ENCODE measurements at places on chromosomes 11 and 22.

DNA sequence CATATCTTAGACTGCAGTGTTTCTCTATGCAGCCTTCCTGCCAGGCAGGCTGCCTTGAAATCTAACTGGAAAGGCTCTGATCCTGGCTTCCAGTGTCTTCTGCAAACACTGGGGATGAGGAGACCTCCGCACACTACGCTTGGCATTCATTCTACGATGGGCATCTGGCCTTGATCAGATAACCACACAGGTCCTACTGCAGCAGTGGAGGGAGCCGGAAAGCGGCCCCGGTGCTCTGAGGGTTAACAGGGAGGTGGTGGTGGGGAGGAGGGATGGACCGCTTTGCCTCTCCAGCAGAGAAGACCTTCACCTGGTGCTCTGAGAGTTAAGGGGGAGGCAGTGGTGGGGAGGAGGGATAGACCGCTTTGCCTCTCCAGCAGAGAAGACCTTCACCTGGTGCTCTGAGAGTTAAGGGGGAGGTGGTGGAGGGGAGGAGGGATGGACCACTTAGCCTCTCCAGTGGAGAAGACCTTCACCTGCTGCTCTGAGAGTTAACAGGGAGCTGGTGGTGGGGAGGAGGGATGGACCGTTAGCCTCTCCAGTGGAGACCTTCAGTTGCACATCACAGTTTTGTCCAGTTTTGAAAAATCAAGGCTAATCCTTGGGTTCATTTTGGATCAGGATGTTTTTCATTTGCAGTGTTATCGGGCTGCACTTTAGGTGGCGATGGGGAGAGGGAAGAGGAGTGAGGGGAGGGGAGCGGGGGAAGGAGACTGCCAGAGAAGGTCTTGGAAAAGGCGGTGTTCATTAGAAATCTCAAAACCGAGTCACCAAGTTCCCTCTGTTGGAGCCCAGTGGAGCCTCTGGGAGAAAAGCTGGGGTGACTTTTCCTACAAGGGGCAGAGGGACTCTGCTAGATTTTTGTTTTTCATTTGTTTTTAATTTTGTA, 5.6 kb downstream of the GAL start:
- DNase-seq: no peak

GRCh38 chr22:49082451-49082850, 745.2 kb downstream of the BRD1 start:
- DNase-seq: no peak

DNA sequence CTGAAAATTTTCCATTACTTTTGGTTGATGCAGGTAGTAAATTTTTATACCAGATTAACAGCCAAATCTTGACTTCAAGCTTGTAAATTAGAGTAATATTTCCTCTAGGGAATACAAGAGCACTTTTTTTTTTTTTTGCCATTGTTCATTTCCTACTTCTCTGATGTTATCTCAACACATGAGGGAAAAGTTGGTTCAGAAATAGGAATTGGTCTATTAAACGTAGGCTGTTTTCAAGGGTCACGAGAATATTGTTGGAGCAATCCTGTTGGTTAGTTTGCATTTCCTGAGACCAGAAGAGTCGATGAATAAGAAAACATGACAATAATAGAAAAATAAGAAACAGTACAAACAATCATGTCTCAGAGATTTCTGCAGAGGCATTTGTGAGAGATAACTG, 453.9 kb upstream of the CCDC179 start:
- no peak for DNase-seq

DNA sequence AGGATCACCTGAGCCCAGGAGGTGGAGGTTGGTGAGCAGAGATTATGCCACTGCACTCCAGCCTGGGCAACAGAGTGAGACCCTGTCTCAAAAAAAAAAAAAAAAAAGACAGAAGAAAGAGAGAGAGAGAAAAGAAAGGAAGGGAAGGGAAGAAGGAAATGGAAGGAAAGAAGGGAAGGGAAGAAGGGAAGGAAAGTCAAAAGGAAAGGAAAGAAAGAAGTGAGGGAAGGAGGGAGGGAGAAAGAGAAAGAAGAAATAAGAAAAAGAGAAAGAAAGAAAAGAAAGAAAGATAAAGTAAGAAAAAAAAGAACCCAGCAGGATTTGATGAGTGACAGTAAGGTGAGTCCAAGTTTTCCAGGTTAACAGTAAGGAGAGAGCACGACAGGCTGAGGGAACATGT, 19.6 kb downstream of the WBP2NL start:
- no peak for DNase-seq

GRCh38 chr22:19962909-19963806, 21.5 kb upstream of the TXNRD2 start:
- no peak for DNase-seq

DNA sequence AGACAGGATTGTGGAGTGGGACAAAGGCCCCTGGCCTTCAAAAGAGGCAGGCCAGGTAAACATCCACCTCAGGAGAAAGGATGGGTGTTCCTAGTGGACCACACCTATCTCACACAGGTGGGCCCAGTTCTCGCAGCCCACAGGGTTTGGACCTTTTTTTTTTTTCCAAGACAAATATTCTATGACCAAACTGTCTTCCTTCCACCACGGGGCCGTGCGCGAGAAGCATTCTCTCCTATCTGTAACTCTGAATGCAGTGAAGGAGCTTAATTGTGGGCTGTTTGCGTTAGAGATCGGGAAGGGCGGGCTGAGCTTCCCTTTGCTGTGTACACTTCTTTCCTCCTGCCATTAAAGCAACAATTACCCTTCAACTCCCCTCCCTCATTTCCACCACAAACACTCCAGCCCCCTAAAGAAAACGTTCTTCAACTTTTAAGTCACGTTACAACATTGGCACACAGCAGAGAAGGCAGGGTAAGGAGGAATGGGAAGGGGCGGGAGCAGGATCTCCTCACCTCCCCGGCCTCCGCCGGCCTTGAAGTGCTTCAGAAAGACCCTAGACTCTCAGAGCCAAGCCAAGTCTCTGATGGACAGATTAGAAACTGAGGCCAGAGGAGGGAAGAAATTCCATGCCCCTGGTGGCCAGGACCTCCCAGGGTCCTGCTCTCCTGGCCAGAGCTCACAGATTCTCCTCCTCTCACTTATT, 238.4 kb downstream of the BUD13 start:
- DNase-seq: no peak

DNA sequence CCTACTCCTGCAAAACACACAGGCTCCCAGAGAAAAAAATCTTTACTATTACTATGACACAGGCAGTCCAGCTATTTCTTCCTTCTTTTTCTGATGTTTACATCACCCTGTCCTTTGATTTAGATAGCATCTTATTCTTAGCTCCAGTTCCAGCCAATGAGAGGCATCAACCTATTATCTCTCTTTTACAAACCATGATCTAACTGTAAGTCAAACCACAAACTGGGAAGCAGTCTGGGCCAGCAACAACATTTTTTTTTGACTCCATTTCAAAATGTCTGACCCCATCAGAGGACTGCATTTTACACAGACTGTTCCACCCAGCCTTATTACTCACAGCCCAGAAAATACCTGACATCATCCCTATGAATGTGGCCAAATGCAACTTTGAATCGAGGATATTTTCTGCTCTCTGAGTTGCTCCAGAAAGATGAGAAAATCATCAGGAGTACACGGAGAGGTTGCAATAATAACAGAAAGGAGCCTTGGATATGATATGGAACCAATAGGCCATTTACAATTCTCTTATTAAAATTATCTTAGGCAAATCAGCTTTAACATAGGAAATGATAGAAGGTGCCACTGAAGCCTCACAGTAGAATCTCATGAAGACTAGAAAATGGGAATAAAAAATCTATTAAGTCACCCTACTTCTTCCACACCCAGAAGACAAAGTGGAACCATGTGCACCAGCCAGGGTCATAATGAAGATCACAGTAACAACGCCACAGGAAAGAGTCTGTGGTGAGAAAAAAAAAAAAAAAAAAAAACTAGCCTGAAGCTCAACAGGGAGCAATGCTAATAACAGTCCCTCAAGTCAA, 21.2 kb downstream of the TBRG1 start:
- no peak for DNase-seq

- DNase-seq: no peak
Measured at GRCh38 chr22:44706488-44706887, 4.5 kb downstream of the PRR5 start.

DNA sequence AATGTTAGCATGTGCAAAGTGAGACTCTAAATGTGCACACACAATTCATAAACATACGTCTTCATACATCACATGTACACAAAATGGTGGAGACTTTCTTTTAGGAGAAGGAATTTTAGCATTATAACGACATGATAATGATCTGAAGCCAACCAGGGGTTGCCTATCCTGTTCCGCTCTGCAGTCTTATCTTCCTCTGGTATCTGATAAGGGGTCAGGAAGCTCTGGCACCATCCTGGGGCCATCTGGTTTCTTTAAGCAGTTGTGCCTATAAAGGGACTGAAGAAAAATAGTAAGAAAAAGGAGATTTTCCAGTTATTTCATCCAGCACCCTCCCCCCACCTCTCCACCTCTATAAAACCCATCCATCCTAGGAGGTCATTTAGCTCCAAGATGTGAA, 5.8 kb upstream of the NUP50 start:
- DNase-seq: no peak

- no peak for DNase-seq
Measured at GRCh38 chr11:131468565-131468964, 98.2 kb downstream of the NTM start.

DNA sequence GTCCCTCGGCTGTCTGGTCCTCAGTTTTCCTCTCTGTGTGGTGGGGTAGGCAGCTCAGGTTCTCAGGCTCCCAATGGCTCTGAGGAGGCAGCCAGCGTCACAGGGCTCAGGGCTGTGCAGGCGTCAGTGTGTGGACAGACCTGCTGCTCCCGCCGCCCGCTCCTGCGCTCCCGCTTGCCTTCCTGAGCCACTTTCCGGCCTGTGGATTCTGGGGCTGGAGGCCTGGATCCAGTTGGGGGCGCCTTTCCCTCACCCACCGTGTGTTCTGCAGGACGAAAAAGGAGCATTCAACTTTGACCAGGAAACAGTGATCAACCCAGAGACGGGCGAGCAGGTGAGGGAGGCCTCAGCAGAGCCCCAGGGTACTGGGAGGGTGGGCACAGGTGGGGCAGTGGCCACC, 14.7 kb downstream of the DPP3 start:
- no peak for DNase-seq

- no peak for DNase-seq
Measured at GRCh38 chr11:64204464-64204989, 2.0 kb upstream of the FERMT3 start.

GRCh38 chr11:81470446-81470845, 1263.2 kb downstream of the FAM181B start:
- DNase-seq: no peak

- no peak for DNase-seq
Measured at GRCh38 chr11:47983464-47984397, 3.4 kb downstream of the PTPRJ start.

- DNase-seq: no peak
Measured at GRCh38 chr22:45120931-45121330, 42.8 kb upstream of the NUP50 start.

DNA sequence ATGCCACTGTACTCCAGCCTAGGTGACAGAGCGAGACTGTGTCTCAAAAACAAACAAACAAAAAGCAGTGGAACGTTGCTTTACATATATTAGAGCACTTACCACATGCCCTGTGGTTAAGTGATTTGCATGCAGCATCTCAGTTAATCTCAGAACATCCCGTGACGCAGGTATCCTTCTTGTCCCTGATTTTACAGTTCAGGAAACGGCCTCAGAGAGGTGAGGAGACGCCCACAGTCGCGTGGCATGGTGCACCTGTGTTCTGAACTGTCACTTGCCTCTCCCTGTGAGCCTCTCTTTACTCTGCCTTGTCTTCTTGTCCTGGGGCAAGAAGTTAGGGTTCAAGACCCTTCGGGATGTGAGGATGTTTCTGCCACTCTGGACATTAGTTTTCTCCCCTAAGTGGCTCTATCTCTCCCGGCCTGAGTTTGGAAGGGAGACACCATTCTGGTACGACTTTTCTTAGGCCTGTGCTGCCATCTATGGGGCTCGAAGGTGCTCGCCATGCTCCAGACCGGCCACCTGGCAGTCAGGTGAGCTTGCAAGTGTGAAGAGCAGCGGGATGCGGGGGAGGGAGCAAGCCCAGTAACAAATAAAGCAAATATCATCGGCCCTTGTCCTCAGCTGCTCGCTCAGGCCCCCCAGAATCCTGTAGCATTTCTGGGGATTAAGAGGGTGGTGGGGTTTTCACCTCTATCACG, 25.6 kb downstream of the YWHAH start:
- no peak for DNase-seq

DNA sequence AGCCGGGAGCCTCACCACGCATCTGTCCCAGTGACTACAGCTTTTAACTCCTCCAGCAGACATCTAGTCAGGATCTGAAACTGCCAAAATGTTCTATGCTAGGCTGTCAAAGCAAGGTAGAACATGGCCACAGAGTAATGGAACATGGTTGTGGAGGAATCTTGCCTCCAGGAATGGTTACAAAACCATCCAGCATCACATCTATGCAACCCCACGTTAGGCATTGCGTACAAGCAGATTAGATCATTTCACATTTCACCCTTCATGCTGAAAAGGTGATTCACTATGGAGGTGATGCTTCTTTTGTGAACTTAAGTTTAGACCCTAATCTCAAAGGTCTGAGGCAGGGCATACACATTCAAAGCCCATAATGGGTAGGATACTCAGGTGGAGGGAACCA, 103.0 kb downstream of the PARVA start:
- DNase-seq: no peak

GRCh38 chr11:45919806-45920530, 2.3 kb upstream of the PEX16 start:
- no peak for DNase-seq

- no peak for DNase-seq
Measured at GRCh38 chr11:29389793-29390192, 627.0 kb downstream of the KCNA4 start.

- DNase-seq: no peak
Measured at GRCh38 chr11:118918686-118919280, 6.9 kb downstream of the BCL9L start.

DNA sequence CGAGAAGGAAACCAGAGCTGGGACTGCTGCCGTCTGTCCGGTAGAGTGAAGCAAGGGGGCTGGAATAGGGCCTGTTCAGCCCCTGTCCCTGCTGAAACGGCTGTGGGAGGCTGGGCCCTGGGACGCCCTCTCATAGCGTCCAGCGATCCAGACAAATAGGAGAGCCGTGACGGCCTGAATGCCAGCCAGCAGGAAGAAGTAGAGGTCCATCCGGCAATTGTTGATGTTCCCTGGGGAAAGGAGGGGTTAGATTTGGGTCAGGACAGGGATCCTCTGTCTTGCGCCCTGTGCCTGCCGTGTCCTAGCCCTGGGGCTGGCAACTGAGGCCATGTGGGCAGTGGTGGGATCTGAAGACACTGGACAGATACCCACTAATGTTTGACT, 12.9 kb downstream of the TMEM132A start:
- DNase-seq: no peak

GRCh38 chr11:112627588-112628045, 333.6 kb upstream of the NCAM1 start:
- no peak for DNase-seq
